ENCODE measurements at places on chromosomes 7 and 10.
A peak's percentile ranks its signal among the peaks of the same experiment; 100 is the strongest.

- DNase-seq: no peak
These were observed 79.3 kb upstream of the AFAP1L2 start for GRCh38 chr10:114483575-114483974.

GRCh38 chr10:75058161-75058560 is 53.3 kb upstream of the SAMD8 start:
- DNase-seq: no peak

DNA sequence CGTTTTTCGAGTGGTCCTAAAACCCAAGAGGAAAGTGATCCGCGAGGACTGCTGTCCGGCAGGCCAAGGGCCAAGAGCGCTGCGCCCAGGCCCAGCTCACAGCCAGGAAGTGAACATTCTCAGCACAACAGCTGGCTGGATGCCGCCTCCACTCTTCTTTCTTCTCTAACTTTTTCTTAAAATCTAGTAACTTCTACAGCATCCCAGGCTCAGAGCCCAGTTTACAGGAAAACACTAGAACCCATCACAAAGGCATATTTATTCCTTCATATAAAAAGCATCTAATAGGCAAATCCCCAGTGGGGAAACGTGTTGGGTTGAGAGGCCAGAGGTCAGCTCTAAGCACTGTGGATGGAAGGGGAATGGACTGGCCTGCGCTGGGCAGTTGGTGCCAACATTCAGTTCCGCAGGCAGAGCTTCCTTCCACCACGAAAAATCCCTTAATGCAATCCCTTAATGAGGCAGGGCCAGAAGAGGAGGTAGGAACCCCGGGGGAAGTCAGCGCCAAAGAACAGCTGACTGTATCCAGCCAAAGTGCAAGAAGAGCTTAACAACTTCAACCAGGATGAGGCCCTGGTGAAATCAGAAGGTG is 74.8 kb downstream of the ZRANB1 start:
- DNase-seq: no peak

- no peak for DNase-seq
These were observed 180.3 kb upstream of the SHH start for GRCh38 chr7:155992538-155992937.

DNA sequence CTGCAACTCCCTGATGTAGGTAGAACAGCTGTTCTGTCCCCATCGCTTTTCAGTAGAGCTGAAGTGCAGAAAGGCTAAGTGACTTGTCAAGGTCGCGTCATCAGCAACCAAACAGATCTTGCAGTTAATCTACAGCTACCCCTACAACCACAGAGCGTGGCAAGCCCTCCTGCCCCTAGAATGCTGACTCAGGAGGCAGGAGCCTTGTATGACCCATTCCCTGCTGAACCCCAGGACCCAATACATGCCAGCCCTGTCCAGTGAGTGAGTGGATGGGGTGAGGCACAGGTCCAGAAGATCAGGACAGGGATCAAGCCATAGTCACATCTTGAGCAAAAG is 26.6 kb upstream of the GJD4 start:
- DNase-seq: no peak

DNA sequence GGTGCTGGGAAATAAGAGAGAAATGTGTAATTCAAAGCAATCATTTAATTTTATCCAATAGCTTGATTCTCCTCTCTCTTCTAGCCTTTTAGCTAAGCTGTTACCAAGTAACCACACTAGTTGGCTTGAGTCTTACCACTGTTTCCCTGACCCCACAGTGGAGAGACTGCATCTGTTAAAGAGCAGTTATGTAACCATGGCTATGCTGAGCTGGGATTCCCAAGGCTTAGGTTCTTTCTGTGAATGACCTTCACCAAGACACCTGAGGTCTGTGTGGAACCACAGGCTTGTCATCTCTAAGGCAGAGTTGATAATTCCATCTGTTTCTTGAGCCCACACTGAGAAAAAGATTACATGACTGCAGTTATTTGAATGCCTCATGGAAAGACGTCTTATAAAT is 47.7 kb upstream of the ATRNL1 start:
- DNase-seq: no peak

GRCh38 chr7:24587853-24588252 is 14.6 kb downstream of the PALS2 start:
- peak; percentile 70 for DNase-seq

DNA sequence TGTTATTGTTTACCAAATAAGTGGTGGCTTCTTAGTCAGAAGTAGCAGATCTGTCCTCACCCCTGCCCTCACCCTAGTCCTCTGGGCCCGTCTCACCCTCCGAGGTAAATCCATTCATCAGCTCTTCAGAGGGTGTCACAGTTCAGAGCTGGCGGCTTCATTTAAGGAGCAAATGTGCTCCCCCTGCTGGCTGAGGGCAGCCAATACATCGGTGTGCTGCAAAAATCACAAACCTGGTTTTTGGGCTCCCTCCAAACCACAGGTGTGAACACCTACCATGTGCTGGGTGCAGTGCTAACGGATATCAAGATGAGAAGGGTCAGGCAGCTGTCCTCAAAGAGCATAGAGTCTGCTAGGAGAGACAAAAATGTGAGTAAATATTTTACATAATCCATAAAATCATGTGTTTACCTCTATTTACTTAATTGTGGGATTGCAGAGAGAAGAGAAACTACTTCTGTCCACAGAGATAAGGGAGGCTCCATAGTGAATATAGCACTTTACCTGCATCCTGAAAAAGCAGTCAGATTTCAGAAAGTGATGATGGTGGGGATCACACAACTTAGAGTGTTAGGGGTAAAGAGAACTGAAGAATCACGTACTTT is 15.5 kb upstream of the CRTAC1 start:
- DNase-seq: peak; percentile 77

GRCh38 chr7:117231047-117231359 is 91.9 kb downstream of the WNT2 start:
- DNase-seq: no peak

GRCh38 chr10:74677951-74678350 is 148.4 kb upstream of the KAT6B start:
- no peak for DNase-seq

DNA sequence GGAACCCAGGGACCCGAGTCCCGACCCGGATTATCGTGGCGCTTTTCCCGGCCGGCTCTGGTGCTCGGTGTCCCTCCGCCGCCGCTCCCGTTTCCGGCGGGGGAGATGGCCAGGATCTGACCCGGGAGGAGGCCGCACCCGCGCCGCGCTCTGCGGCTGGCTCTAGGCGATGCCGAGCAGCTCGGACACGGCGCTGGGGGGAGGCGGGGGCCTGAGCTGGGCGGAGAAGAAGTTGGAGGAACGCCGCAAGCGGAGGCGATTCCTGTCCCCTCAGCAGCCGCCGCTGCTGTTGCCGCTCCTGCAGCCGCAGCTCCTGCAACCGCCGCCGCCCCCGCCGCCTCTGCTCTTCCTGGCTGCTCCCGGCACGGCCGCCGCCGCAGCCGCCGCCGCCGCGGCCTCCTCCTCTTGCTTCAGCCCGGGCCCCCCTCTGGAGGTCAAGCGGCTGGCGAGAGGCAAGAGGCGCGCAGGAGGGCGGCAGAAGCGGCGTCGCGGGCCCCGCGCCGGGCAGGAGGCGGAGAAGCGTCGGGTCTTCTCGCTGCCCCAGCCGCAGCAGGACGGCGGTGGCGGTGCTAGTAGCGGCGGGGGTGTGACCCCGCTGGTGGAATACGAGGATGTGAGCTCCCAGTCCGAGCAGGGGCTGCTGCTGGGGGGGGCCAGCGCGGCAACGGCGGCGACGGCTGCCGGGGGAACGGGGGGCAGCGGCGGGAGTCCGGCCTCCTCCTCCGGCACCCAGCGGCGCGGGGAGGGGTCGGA is 593 bp downstream of the CDK13 start:
- peak; percentile 43 for DNase-seq

GRCh38 chr7:139726485-139726869 is 51.3 kb downstream of the HIPK2 start:
- DNase-seq: no peak

DNA sequence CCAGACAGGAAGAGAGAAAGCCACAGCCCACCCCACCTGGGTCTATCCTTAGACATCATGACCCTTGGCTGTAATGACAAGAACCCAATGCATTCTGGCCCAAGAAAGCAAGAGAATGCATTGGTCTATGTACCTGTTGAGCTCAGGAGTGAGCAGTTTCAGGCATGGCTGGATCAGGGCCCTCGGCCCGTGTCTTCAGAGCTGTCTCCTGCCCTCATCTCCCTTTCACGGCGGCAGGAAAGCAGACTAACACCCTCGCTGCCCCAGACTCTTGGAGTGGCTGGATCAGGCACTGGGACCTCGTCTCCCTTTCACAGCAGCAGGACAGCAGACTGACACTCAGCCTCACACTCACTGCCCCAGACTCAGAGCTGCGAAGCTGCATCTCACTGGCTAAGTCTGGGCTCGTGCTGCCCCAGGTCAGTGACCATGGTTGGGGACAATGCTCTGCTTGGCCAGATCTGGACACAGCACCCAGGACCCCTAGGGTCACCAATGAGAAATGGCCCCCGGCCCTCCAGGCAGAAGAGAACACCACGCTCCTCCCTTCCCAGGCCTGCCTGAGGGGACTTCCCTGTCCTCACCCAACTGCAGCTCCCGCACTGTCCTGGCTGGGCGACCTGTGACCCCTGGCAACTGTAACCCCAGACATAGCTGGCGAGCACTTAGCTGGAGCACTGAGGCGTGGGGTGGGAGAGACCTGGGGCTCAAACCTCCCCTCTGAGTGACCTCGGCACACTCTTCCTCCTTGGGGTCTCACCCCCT is 12.9 kb upstream of the PDGFA start:
- DNase-seq: no peak

- DNase-seq: no peak
These were observed 47.4 kb upstream of the SH2B2 start for GRCh38 chr7:102239206-102239820.

GRCh38 chr10:7513455-7513854 is 102.6 kb upstream of the SFMBT2 start:
- DNase-seq: no peak

- peak; percentile 32 for DNase-seq
These were observed 933 bp downstream of the MDFIC start for GRCh38 chr7:114922652-114923402.

DNA sequence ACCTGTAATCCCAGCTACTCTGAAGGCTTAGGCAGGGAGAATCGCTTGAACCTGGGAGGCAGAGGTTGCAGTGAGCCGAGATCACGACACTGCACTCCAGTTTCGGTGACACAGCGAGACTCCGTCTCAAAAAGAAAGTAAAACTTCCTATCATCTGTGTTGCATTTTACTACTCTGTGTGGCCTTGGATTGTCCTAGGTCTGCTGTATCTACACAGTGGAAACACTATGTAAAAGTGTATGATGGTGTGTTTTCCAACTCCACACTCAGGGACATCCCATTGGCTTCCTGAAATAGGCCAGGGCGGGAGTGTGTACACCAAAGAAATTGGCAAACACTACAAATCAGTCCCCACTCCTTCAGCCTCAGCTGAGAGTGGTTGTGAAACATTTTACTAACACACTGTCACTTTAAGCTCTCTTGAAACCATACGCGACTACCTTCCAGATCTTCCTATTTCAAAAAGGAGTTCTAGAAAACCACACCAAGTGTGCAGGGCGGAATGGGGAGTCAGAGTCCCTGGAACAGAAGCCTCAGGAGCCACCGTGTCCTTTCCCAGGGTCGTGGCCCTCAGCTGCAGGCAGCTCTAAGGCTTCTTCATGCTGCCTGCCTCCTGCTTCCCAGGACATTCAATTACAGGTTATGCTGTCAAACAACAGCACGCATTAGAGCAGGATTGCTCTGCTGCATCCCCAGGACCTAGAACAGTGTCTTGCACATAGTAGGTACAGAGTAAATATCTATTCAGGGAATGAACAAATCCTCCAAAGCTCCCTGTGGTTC is 275.4 kb downstream of the PARD3 start:
- DNase-seq: peak; percentile 7

DNA sequence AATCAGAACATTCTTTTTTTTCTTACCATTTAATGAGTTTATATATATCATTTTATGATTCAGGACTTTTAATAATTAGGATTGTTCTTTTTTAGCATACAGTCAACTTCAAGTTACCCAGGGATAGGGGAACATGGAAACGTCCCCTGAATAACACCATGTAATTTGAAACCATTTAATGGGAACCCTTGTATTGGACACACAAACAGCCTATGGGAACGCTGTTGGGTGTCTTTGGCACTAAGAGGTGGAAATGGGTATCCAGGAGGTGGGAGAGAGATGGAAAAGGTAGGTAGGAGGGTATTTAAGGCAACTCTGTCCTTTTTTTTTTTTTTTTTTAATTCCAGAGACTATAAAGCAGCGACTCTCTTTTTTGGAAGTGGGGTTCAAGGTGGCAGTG is 2.6 kb downstream of the LUC7L2 start:
- peak; percentile 20 for DNase-seq

DNA sequence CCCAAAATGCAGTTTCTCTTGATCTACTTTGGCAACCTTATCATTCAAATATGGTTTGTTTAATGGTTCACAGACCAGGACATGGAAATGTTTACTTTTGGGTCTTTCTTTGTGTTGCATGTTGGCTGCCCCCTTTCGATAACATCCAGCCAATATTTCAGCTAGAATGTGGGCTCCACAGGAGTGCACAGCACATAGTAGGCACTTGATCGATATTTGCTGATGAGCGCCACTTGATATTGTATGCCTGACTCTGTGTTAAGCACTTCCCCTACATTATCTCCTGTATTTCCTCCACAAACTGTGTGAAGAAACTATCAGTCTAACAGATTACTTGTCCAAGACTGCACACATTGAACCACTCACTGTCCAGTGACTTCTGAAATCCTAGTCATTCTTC is 60.2 kb downstream of the SMURF1 start:
- DNase-seq: no peak

- peak; percentile 39 for DNase-seq
These were observed 118.1 kb downstream of the ZNF365 start for GRCh38 chr10:62492012-62492869.

GRCh38 chr10:110845756-110846620 is 25.7 kb upstream of the PDCD4 start:
- DNase-seq: peak; percentile 52

GRCh38 chr7:138204982-138205298 is 128.7 kb downstream of the AKR1D1 start:
- DNase-seq: no peak

- no peak for DNase-seq
These were observed 147.9 kb downstream of the DGKB start for GRCh38 chr7:14754631-14755030.

DNA sequence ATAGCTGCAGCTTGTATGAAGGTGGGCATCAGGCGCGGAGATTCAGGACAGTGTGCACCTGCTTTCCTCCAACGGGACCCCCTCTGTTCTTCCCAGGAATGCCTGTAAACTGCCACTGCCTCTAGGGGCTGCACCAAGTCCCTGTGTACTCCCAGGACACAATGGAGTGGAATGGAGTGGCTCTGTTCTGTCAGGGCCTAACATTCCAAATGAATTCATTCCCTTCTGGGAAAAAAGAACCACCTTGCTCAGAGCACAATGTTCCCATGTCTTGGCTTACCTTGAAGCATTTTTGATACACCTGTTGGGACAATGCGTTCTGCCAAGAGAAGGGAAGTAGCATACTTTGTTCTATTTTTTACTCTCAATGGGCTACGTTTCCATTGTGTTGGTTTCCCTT is 339.4 kb downstream of the FRMD4A start:
- no peak for DNase-seq

DNA sequence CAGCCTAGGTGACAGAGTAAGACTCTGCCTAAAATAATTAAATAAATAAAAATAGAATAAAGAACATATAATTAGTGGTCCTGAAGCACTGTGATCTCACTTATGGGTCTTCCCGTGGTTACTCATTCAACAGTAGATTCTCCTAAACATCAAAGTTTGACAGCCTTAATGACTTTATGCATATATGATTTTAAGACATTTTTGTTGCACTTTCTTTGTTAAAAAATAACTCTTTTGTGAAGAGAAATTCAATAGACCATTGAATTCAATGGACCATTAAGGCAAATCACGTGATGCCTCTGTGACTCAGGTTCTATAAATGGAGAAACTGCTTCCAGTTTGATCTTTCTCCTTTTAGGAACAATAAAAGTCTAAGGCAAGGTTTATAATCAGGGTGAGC is 59.6 kb downstream of the ATOH7 start:
- no peak for DNase-seq
